Right cardiac atrium (tissue), 5 donors: ENCODE measurements at places on chromosomes 4 and X. TPM values are rescaled to one million over a fixed set of nuclear protein-coding genes. Genes with fewer than 3 reads are reported as not detected.

GLA gene
- total RNA-seq = 17.6 TPM

ARX gene
- not detected for total RNA-seq

RBMXL3 gene
- total RNA-seq = not detected

TRAM1L1 gene
- 0.51 TPM for total RNA-seq

GEMIN8 gene
- 9.5 TPM for total RNA-seq

UGT2B7 gene
- not detected for total RNA-seq

- DNase-seq = no peak
Measured at GRCh38 chrX:134682081-134682480, 23.8 kb upstream of the PLAC1 start.

DNA sequence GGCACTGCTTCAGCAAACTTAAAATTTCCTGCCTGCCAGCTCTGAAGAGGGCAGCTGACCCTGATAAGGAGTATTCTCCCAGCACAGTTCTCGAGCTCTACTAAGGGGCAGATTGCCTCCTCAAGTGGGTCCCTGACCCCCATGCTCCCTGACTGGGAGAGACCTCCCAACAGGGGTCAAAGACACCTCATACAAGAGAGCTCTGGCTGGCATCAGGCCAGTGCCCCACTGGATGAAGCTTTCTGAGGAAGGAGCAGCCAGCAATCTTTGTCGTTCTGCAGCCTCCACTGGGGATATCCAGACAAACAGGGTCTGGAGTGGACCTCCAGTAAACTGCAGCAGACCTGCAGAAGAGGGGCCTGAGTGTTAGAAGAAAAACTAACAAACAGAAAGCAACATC is 1118.3 kb upstream of the ADGRL3 start:
- no peak for DNase-seq

DNA sequence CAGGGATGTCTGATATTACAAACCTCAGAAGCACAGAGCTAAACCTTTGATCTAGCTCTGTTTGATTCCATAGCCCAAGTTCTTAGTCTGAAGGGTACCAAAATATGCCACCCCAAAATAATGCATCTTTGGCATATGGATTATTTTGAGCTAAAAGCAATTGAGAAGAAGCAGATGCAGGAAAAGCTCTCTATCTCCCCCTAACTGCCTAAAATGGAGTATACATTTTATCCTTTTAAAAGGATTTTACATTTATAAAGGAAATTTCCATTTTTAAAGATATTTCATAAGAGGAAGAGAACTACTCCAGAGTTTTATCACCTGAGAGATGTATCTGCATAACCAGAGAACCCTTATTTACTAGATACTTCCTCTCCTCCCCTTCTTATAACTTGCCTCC is 158.7 kb downstream of the ZNF674 start:
- no peak for DNase-seq

- no peak for DNase-seq
Measured at GRCh38 chrX:85828771-85829170, 218.6 kb downstream of the CHM start.

GRCh38 chrX:153588021-153588781 is 10.7 kb downstream of the CCNQ start:
- no peak for DNase-seq

DNA sequence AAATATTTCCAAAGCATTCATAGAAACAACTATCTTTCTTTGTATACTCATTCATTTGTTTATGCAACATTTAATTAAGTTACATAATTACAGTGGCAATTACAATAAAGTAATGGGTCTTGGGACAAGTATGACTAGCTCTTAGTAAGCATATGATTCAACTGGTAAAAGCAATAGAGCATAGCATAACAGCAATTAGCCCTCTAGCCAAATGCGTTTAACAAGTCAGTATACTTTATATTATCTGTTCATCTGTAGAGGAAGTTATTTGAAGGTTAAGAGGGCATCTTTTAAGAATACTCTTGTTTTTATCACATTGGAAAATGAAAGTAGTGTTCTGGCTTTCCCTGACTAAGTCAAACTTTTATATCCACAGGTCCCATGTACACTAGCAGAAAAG is 198.1 kb upstream of the UGT8 start:
- no peak for DNase-seq

DNA sequence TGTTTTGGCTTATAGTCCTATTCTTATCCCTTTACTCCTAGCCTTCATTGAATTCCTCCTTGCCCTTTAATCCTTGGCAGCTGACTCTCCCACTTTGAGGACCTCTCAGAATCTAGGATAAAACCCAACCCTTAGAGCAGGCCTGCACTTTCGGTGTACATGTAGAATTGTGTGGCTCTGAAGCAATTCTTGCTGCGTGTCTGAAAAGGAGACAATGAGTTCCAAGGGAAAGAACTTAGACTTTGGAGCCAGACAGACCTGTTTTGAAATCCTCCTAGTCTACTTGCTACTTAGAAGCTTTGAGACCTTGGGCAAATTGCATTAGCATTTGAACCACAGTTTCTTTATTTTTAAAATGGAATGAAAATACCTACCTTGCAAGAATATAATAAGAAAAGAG is 175.2 kb downstream of the BEND2 start:
- no peak for DNase-seq

DNA sequence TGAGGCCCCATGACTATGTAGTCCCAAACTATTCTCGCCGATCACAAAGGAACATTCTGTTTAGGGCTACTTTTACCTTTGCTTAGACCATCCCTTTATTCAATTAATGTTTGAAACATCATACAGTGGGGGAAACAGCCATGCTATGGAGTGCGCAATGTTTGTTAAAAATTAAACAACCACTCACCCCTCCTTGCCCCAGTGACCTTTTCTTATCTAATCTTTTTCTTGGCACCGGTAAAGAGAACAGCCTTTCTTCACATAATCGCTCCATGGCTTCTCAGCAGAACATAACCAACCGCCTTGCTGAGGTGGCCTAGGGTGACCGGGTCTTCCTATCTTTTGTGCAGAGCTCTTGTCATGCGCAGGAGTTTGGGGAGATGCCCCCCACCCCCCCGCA is 152.6 kb downstream of the VCX3A start:
- no peak for DNase-seq

DNA sequence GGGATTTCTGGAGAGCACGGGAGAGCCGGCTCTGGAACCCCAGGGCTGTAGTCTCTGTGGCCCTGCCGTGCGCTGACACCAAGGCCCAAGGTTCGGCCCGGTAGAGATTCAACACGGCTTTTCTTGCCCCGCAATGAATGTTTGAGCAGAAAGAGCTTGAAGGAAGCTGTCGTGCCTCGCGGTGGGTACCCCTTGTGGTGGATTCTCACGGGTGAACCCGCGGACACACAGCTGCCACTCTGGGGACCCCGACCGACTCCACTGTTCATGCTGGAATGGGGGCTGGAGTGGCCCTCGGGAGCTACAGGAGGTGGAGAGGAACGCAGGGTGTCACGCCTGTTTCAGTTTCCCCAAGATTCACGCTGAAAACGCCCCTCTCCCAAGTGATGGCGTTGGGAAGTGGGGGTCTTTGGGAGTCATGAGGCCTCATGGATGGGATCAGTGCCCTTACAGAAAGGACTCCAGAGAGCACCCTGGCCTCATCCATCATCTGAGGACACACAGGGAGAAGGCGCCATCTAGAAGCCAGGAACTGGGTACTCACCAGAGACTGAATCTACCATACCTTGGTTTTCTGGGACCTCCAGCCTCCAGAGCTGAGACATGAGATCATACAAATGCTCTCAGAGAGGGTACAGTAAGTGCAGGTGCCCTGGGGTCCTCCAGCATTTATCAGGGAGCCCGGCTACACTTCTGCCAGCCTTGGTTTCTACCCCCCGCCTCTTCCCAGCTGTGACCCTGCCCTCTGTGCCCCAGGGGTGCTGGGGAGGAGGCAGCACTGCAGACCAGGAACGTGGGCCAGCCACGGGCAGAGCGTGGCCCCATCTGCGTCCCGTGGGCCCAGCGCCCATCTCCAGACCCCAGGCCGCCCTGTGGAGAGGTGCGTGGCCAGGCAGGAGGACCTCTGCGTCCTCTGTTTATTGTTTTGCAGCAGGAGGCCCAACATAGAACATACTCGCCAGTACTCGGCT is 6.4 kb downstream of the SLC25A6 start:
- no peak for DNase-seq

- no peak for DNase-seq
Measured at GRCh38 chrX:84873176-84873575, 130.5 kb upstream of the APOOL start.

DNA sequence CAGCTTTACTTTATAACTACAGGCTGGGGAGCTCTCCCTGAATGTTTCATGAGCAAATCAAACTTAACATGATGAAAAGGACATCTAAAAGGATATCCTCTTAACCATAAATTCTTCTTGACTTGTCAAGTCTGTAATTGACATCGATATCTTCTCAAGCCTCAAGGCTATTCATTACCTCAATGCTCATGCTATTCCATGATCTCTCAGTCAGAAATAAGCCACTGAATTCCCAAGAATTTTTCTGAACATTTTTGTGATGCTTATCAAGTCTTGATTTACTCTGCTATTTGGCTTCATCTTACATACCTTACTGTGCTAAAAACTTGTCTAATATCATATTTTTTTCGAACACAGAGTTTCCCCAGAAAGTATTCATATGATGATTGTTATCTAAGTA is 433.4 kb downstream of the PDGFC start:
- DNase-seq = no peak

DNA sequence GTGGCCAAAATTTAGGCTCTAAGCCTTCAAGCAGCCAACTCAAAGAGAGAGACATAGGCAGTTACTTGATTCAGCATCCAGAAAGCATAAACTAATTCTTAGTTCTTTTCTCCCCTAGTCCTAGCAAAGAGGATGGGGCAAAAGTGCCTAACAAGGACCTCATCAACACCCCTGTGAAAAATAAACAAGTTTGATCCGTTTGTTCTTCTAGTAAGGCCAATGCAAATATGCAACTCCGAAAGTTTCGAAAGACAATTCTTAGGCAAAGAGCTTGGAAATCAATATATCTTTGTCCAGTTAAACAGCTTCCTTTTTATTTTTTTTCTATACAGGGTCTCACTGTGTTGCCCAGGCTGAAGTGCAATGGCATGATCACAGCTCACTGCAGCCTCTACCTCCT is 31.0 kb upstream of the EGFL6 start:
- no peak for DNase-seq

- DNase-seq = no peak
Measured at GRCh38 chrX:153334654-153335295, 822 bp downstream of the ZNF275 start.

DNA sequence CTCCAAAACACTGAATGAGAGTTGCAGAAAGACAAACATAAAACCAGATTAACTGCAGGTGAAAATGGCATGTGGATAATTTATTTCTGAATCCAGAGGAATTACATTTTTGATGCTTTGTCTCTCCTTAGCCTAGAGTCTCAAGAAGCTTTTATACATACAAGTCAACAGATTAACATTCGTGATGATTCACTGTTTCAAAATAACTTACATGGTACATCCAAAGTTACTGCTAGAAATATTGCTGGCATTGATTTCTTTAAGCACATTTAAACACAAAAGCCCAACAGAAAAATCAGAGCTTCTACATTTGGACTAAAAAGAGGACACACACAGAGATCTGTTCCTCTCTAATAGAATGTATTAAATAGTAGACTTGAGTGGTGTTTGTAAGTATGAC is 105.6 kb downstream of the AMELX start:
- DNase-seq = no peak

- no peak for DNase-seq
Measured at GRCh38 chr4:125115476-125115875, 199.3 kb upstream of the FAT4 start.
